ENCODE measurements at places on chromosomes 7 and 10. TPM values are rescaled to one million over a fixed set of nuclear protein-coding genes. Genes with fewer than 3 reads are reported as not detected.

GRCh38 chr10:110827875-110828274, 43.9 kb upstream of the PDCD4 start:
- DNase-seq, result no peak

DNA sequence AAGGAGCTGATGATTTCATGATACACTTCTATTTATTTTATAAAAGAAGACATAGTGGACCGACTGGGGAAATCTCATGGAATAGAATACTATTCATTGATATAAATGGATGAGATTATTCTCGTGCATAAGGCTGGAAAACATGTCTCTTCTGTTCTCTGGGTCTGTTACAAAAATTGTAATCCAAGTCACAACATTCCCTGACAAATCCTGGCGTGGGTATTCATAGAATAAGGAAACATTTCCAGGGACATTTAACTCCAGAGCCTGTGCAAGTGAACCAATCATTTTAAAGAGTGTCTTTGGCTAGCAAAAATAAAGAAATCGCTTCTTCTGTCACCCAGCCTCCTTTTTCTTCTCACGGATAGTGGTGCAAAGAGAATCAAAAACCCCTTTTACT, 1148.5 kb upstream of the AUTS2 start:
- no peak for DNase-seq

DNA sequence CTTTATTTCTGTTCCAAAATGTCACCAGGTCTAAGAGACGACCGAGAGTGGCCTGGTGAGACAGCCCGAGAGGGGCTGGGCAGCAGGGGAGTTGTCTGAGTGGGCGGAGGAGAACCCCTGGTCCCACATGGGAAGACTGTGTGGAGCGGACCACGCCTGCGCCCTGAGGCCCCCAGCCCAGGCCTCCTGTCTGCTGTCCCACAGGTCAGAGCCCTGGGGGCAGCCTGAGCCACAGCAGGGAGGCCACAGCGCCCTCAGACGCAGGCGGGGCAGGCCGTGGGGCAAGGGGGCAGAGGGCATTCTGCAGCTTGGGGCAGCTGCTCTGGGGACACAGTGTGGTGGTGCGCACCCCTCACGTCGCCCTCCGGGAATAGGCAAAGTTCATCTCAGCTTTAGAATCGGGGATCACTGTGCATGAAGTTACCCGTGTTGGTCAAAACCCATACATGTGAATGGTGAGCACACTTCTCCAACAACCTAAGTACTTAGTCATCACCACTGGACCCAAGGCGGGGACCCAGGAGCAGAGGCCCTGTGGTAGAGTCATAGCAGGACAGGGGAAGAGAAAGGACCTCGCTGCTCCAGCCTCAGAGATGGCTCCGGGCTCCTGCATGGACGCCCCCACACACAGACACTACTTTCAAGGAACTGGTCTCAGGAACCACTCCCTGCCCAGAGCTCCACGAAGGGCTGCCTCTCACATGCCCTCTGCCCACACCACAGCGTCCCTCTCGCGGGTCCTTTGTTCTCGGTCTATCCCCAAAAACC, 214.7 kb downstream of the ELFN1 start:
- no peak for DNase-seq

- DNase-seq, result no peak
These were observed 174.5 kb upstream of the HDAC9 start for GRCh38 chr7:18320971-18321567.

DNA sequence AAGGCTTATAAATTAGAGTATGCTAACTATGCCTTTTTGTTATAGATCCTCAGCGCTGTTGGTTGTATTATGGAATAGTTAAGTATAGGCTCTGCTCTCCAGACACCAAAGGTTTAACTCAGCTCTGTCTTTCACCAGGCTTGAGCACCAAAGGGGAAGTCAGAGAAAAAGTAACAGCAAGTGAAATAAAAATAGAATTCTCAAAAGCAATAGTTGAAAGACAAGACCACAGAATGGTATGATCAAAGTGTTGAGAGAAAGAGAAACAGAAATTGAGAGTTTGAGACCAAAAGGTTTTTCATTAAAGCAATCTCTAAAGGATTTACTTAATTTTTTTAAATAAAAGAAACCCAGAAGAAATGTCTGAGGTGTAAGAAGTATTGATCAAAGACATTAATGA, 529.8 kb upstream of the C7orf33 start:
- no peak for DNase-seq

GRCh38 chr10:102240467-102241031, 763 bp downstream of the PITX3 start:
- no peak for DNase-seq

GRCh38 chr10:22536620-22537019, 177.8 kb downstream of the PIP4K2A start:
- no peak for DNase-seq

GRCh38 chr10:79269443-79269842, 77.8 kb upstream of the PPIF start:
- no peak for DNase-seq

GRCh38 chr7:73971322-73971703, 56.7 kb upstream of the ELN start:
- DNase-seq, result no peak

- no peak for DNase-seq
These were observed 8.4 kb upstream of the HHEX start for GRCh38 chr10:92681306-92681834.

GRCh38 chr10:51874131-51874530, 174.7 kb upstream of the CSTF2T start:
- no peak for DNase-seq

DNA sequence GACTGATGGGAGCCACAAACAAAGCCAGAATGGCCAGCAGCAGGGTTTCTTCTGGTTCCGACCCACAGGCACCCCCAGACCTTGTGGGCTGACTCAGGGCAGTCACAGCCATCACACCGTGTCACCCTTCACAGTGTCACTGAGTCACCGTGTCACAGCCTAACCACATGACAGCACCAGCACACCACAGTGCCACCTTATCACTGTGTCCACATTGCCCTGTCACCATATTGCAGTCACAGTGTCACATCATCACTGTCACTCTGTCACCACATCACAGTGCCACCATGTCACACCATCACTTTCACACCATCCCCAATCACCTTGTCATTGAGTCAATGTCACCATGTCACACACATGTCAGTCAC, 77.0 kb downstream of the OAT start:
- DNase-seq, result no peak

DNA sequence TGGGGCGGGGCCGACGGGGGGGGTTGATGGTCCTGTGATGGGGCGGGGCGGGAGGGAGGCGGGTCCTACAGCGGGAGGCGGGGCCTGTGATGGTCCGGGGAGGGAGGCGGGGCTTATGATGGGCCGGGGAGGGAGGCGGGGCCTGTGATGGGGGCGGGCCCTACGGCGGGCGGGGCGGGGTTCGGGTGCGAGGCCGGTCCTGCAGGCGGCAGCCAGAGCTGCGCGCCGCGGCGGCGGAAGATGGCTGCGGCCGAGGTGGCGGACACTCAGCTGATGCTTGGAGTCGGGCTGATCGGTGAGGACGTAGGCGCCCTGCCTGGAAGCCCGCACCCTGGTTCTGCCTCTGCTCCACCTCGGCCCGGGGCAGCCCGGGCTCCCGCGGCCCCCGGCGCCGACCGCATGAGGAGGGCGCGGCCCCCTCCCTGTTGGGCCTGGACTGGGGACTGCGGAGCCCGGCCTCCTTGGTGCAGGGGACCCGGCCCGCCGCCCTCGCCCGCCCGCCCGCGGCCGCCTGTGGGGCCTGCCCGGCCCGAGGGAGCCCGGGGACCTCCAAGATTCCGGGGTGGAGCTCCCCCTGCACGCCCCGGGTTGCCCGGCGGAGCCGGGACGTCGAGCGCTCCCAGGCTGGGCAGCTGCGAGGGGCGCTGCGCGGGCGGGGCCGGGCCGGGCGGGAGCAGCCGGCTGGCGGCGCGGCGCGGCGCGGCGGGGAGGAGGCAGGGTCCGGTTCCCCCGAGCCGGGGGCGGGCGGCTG, at the start of gene DENND10:
Gene DENND10, plus strand, starts transcription at position 211 of the 751 bp plus-strand sequence. Its CDS starts 30 bp downstream, at position 241.
- peak; percentile 92 for DNase-seq

DNA sequence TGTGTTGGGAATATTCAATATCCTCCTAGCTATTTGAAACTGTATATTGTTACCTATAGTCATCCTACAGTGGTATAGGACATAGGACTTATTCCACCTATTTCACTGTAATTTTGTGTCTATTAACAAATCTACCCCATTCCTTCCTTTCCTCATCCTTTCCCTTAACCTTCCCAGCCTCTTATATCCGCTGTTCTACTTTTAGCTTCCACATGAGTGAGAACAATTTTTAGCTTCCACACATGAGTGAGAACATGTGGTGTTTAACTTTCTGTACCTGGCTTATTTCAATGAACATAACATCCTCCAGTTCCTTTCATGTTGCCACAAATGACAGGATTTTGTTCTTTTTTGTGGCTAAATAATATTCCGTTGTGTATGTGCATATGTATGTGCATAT, 95.9 kb upstream of the FGL2 start:
- no peak for DNase-seq

GRCh38 chr10:132412316-132413192, 15.6 kb downstream of the PWWP2B start:
- no peak for DNase-seq

- no peak for DNase-seq
These were observed 384.7 kb upstream of the NRP1 start for GRCh38 chr10:33719005-33719703.

The PIP4K2A gene
- 64.2 TPM for total RNA-seq

The CYP2E1 gene
- 5.7 TPM for total RNA-seq

The CNPY1 gene
- not detected for total RNA-seq

The TMEM140 gene
- 29.4 TPM for total RNA-seq

The RBM33 gene
- total RNA-seq, result 109 TPM

The ADARB2 gene
- 1.9 TPM for total RNA-seq

The OR13A1 gene
- total RNA-seq, result not detected

All from sciatic nerve (tissue), 2 donors.